Activated CD4-positive, alpha-beta T cell treated with anti-CD3 and anti-CD28 coated beads, Interleukin-2, Interleukin-6, amounts not matched to agents 100 ng/mL and 50 ng/mL, durations not matched to agents 16 hours and 8 hours (primary cell): ENCODE measurements at places on chromosomes 1 and 21.

DNA sequence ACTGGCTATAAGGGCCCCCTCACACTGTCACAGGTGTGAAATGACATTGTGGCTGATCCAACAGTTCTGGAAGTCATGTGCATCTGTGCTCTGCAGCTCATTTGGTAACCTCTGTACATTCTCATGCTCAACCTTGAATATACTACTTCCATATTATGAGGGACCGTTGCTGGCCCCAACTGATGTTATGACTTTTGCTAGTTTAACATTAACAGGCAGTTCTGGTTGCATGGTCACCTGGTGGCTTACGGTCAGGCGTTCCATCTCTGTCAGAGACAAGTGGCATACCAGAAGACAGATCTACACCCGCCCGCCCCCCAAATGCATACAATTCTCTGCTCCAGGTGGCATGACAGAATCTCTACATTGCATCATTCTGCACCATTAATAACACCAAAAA lies 6.0 kb upstream of the DIP2A start:
- no peak for DNase-seq

DNA sequence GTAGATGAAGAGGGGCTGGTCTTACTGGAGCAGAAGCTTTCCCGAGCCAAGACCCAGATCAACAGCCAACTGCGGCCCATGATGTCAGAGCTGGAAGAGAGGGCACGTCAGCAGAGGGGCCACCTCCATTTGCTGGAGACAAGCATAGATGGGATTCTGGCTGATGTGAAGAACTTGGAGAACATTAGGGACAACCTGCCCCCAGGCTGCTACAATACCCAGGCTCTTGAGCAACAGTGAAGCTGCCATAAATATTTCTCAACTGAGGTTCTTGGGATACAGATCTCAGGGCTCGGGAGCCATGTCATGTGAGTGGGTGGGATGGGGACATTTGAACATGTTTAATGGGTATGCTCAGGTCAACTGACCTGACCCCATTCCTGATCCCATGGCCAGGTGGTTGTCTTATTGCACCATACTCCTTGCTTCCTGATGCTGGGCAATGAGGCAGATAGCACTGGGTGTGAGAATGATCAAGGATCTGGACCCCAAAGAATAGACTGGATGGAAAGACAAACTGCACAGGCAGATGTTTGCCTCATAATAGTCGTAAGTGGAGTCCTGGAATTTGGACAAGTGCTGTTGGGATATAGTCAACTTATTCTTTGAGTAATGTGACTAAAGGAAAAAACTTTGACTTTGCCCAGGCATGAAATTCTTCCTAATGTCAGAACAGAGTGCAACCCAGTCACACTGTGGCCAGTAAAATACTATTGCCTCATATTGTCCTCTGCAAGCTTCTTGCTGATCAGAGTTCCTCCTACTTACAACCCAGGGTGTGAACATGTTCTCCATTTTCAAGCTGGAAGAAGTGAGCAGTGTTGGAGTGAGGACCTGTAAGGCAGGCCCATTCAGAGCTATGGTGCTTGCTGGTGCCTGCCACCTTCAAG lies 57.3 kb downstream of the LAMC2 start:
- DNase-seq: no peak

DNA sequence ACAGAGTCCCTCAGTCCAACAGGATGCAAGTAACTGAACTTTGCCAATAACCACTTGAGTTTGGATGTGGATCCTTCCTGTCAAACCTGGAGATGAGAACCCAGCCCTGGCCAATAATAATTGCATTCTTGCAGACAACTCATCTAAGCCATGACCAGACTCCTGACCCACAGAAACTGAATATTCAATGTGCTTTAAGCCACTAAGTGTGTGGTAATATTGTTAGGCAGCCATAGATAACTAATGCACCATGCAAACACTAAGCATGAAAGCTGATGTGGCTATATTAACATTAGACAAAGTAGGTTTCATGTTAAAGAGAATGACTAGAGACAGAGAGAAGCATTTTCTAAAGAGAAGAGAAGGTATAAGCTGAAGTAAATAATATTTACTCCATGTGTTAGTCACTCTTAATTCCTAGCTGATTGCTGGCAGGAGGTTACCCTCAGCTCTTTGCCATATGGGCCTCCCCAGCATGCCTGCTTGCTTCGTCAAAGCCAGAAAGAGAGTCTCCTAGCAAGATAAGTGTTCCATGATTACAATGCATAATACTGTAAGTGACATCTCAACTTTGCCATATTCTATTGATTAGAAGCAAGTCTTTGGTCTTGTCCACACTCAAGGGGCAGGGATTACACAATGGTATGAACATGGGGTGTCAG lies 276.4 kb upstream of the PLXNA2 start:
- DNase-seq: no peak

DNA sequence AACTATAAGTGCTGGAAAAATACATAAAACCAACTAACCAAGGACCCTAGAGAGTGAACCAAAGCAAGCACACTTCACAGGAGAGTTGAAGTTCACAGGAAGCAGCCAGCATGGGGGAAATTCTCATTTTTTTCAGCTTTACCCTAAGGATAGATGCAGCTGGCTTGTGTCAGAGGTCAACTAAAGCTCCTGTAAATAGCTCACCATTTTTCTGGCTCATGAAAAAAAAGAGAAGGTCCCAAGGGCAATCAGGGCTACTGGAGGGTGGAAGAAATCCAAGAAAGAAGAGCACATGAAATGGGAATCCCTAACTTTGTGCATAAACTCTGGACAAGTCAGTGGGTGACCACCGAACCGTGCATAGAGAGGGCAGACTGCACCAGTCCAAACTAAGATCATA lies 58.3 kb downstream of the KCNJ15 start:
- no peak for DNase-seq

- no peak for DNase-seq
Observed at GRCh38 chr1:21225065-21225464, 48.4 kb upstream of the EIF4G3 start.

DNA sequence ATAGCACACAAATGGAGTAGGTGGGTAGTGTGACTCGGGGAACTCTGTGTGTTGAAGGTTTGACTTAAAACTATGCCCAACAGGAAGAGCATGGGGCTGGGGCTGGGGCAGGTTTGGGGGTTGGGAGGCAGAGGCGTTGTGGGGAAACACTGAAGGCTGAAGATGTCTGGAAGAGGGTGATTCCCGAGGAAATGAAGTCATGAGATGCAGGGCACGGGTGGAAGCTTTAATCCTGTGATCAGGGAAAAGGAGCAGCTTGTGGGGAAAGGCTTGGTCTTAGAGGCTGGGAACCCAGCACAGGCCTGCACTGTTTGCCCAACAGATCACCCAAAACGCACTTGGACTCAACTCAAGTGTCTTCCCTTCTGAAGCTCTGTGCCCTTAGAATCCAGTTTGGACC lies 26.6 kb upstream of the CTBS start:
- DNase-seq: no peak

GRCh38 chr21:35014302-35015041 lies 34.6 kb downstream of the RUNX1 start:
- DNase-seq: no peak

DNA sequence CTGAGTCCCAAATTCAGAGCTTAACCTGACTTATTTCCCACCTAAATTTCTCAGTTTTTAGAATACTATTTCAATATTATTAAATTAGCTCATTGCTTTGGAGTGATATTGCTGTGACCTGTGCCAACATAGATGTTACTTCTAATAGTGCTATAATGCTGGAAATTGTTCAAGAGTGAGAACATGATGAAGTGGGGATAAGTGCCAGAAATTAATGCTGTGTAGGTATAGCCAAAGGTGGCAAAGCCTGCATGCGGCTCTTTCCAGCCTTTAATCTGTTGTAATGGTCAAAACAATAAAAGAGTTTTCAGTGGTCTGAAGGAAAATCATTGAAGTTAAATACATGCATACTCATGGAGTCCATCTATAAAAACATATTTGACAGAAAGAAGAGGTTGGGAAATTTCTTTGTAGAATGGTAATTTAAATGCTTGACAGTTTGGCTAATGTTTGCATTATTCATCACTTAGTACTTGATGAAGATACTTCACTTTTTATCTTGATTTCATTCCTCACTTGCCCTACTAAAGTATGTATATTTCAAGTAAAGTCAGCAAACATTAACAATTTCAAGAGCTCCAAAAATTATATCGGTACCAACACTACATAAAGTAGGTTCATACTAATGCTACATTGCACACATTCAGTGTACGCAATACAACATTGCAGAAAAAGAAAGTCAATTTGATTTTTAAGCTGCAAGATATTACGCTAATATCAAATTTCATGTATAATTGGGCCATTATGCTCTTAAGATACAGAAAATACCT lies 82.1 kb downstream of the OLFM3 start:
- DNase-seq: no peak

- no peak for DNase-seq
Observed at GRCh38 chr1:191634801-191635508, 523.3 kb upstream of the RGS18 start.

- no peak for DNase-seq
Observed at GRCh38 chr1:7352974-7353373, 418.1 kb upstream of the VAMP3 start.

DNA sequence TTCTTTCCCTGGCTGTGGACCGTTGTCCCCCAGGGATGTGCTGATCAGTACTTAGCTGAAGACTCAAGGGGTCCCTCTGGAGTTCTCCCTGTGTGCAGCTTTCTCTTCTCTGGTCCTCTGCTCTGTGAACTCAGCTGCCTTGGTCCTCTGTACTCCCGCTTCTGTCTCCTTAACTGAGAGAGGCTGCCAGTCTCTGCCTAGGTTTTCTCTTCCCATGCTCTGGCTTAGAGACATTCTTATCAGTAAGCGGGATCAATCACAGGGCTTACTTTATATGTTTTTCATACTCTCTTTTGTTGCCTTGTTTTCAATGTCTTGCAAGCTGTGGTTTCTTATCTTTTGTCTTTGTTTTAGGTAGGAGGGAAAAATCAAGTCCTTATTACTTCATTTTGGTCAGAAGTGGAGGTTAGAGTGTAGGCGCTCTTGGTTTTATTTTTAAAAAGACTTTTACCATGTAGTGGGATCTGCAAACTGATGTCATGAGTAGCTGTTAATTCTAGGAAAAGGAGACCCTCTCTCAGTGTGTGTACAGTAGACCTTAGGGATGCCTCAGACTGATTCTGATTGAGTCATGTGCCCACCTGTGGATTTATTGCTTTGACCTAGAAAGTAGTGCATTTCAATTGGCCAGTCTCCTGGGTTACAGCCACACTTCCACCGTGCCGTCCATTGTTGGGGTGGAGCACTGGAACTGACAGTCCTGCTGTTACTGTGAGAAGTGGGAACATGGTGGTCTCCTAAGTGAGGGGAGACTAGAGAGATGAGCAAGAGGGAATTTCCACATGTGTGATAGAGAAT lies 46.6 kb downstream of the TTC3 start:
- no peak for DNase-seq

- DNase-seq: peak; percentile 53
Observed at GRCh38 chr1:167630568-167631385, 745 bp downstream of the RCSD1 start.

- no peak for DNase-seq
Observed at GRCh38 chr1:198498881-198499280, 41.6 kb downstream of the ATP6V1G3 start.

DNA sequence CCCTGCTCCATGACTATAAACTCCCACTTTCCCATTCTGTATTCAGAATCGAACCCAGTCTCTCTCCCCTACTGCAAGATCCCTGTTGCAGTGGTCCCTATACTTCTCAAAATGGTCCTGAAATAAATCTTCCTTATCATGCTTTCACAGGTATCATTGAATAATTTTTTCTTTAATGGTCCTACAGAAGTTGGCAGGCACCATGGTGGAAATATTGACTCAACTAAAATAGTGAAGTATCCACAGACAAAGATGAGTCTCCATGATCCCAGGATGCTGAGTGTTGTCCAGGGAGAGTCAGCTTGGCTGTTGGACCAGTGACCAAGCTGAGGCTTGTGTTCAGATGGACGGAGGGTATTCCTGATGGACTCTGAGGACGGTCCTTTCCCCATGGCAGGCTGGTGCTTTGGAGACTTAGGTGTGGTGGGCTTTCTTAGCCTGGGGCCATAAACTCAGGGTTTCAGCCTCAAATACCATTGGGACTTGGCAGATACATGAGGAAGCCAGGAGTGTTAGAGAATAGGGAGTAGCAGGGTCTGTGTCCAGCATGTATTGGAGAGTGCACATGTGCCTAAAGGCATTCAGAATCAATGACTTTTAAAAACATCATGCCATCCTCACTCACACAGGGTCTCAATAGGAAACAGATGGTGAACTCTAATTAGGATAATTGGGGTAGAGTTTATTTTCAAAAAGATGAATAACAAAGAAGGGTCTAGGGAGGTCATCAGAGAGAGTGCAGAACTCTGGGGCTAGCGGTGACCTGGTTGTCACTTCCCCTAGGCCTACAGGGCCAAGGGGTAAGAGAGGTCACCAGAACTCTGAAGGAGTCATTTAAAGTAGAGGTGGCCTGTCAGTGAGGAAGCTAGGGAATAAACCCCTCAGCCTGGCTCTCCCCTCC lies 19.8 kb downstream of the TINAGL1 start:
- DNase-seq: no peak

GRCh38 chr1:53138991-53139884 lies 3.2 kb downstream of the SLC1A7 start:
- no peak for DNase-seq

- DNase-seq: no peak
Observed at GRCh38 chr1:90193116-90193515, 198.2 kb downstream of the ZNF326 start.

DNA sequence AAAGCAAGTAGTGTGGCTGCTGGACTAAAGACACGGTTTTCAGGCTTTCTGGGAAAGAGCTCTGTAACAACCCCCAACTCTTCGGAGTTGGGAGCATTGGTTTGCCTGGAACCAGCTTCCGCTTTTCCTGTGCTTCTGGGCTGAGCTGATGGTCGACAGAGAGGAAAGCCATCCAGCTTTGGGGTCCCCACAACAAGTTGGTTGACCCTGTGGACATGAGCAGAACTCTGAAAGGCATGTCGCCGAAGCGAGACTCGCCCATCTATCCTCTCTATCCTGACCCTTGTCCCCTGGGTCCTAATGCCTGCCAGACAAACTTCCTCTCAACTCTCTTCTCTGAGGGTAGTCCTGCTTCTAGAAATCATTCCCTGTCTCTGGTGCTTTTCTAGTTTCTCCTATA lies 31.9 kb upstream of the FCGR2A start:
- DNase-seq: peak; percentile 25

- DNase-seq: no peak
Observed at GRCh38 chr1:167194182-167194581, 26.5 kb upstream of the POU2F1 start.

GRCh38 chr1:2240270-2241156 lies 12.4 kb downstream of the SKI start:
- DNase-seq: no peak

- DNase-seq: no peak
Observed at GRCh38 chr1:203323587-203323986, 18.3 kb downstream of the BTG2 start.
